ENCODE measurements at places on chromosomes 2 and 18. TPM values are rescaled to one million over a fixed set of nuclear protein-coding genes. Genes with fewer than 3 reads are reported as not detected.

The RGPD3 gene
- 0.21 TPM for total RNA-seq

The OXER1 gene
- 1.9 TPM for total RNA-seq

The DSEL gene
- 11.1 TPM for total RNA-seq

- no peaks in the 10 kb centered on the region for H3K27me3 ChIP-seq
- H3K27ac ChIP-seq = no peak overlapping the region
- no peak overlapping the region for H3K4me3 ChIP-seq
- H3K4me1 ChIP-seq = peaks cover 6% of the 10 kb centered on the region
- DNase-seq = no peak
Measured at GRCh38 chr2:215921895-215922294, 91.5 kb downstream of the MREG start.

DNA sequence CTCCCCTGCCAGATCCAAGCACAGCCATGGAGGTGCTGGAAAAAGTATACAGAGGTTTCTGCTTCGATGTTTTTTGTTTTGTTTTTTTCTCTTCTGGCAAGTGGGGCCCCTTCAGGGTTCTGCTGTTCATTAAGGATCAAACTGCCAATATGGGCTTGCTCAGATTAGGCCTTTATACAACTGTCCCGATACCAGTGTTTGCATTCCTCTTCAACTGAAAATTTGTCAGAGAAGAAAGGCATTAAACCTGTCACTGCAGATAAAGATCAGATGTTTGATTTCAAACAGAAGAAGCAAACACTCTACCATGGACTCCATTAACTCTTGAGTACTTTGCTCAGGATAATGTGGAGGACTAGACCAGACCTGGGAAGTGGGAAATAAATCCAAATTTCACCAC is 396.0 kb upstream of the SMIM21 start:
- no peak overlapping the region for H3K27ac ChIP-seq
- H3K4me3 ChIP-seq = no peak overlapping the region
- no peak for DNase-seq
- no peaks in the 10 kb centered on the region for H3K27me3 ChIP-seq
- no peaks in the 10 kb centered on the region for H3K36me3 ChIP-seq
- no peaks in the 10 kb centered on the region for H3K4me1 ChIP-seq

- no peak overlapping the region for H3K4me3 ChIP-seq
- H3K4me1 ChIP-seq = peaks cover 3% of the 10 kb centered on the region
- no peak overlapping the region for H3K27ac ChIP-seq
- H3K27me3 ChIP-seq = no peaks in the 10 kb centered on the region
Measured at GRCh38 chr2:172200495-172201085, 97.9 kb upstream of the DLX2 start.

Measured in lower lobe of right lung (tissue), 2 donors.